Esophagus squamous epithelium (tissue), 5 donors: ENCODE measurements at places on chromosomes 7 and 10.
A peak's percentile ranks its signal among the peaks of the same experiment; 100 is the strongest.

DNA sequence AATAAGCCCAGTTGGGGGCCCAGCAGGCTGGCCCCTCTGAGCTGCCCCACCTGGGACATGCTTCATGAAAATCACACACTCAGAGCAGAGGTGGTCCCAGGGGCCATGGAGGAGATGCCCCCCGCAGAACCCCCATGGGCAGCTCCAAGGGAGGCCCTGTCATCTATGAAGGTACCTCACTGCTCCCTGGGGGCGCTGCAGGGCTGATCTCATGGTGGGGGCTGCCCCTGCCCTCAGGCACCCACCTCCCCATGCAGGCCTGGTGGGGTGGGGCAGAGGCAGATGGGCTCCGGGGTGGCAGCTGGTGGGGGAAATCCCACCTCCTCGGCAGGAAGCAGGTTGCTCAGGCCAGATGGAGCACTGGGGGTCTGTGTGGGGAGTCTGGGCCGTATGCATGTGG lies 60.5 kb downstream of the YKT6 start:
- DNase-seq = no peak

- DNase-seq = no peak
Measured at GRCh38 chr7:71484380-71484779, 352.4 kb downstream of the GALNT17 start.

- no peak for DNase-seq
Measured at GRCh38 chr7:38938001-38938485, 29.1 kb upstream of the VPS41 start.

DNA sequence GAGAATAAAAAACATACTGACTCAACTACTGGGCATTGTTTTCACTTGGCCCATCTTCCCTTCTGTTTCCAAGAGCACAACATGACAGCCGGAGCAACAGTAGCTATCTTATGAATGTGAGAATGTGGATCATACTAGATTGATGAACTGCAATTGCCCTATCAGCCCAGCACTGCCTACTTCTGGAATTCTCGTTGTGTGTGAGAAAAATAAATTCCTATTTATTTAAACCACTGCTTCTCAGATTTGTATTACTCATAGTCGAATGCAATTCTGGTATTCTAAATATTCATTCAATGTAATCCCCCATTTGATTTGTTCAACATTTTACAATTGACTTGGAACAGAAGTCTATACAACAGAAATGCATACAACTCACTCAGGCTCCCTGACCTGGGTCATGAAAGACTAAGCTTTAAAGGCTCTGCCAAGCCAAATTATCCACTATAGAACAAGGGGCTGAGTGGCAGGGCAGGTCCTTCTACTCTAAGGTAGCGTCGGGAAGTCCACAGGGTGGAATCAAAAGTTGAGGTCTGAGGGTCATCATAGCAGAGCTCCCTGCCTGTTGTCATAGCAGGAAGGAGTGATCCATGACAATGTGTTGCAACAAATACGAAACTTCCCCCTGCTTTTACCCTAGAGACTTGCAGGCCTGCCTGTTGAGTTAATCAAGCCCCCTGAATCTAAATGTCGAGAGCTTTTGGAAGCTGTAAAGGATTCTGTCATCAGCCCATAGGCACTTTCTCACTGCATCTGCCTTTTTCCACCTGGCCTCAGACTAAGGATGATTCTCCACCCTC lies 12.4 kb upstream of the JAZF1 start:
- DNase-seq = no peak

DNA sequence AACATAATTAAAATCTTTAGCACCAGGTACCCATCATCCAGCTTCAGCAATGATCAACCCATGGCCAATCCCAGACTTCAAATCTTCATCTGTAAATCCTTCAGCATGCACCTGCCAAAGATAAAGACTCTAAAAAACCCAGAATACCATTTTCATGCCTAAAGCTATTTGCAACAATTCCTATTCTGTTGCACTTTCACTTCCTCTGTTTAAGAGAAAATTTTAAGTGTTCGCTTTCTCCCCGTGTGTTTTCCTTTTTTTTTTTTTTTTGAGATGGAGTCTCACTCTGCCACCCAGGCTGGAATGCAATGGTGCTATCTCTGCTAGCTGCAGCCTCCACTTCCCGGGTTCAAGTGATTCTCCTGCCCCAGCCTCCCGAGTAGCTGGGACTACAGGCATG lies 31.8 kb upstream of the HTR5A start:
- DNase-seq = no peak

GRCh38 chr7:155298834-155299534 lies 1.3 kb downstream of the INSIG1 start:
- DNase-seq = peak; percentile 87

- DNase-seq = no peak
Measured at GRCh38 chr7:4040109-4040928, 641.8 kb upstream of the FOXK1 start.

- DNase-seq = no peak
Measured at GRCh38 chr7:116782177-116782711, 80.1 kb upstream of the CAPZA2 start.

DNA sequence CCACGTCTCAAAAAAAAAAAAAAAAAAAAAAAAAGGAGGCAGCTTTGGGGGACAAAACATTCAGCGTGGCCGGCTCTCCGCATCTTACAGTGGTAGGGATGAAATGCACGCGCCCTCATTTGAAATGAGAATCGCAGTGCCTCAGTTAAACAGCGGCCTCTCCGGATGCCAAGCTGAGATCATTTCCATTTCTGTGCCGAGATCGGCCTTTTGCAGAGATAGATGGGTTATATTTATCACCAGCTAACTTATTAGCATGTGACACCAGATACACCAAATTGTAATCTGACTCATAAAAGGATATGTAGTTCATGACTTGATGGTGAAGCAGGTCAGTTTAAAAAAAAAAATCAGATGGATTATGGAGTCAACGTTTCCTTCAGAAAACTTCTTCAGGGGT lies 138.7 kb downstream of the CUX1 start:
- no peak for DNase-seq
